ENCODE measurements at places on chromosomes 12 and 14.

GRCh38 chr12:66087365-66087943 is 43.1 kb downstream of the LLPH start:
- peak; percentile 70 for DNase-seq
- H3K27me3 ChIP-seq, result no peaks in the 10 kb centered on the region
- H3K4me3 ChIP-seq, result no peak overlapping the region
- H3K27ac ChIP-seq, result no peak overlapping the region
- no peaks in the 10 kb centered on the region for H3K36me3 ChIP-seq
- H3K4me1 ChIP-seq, result no peaks in the 10 kb centered on the region

DNA sequence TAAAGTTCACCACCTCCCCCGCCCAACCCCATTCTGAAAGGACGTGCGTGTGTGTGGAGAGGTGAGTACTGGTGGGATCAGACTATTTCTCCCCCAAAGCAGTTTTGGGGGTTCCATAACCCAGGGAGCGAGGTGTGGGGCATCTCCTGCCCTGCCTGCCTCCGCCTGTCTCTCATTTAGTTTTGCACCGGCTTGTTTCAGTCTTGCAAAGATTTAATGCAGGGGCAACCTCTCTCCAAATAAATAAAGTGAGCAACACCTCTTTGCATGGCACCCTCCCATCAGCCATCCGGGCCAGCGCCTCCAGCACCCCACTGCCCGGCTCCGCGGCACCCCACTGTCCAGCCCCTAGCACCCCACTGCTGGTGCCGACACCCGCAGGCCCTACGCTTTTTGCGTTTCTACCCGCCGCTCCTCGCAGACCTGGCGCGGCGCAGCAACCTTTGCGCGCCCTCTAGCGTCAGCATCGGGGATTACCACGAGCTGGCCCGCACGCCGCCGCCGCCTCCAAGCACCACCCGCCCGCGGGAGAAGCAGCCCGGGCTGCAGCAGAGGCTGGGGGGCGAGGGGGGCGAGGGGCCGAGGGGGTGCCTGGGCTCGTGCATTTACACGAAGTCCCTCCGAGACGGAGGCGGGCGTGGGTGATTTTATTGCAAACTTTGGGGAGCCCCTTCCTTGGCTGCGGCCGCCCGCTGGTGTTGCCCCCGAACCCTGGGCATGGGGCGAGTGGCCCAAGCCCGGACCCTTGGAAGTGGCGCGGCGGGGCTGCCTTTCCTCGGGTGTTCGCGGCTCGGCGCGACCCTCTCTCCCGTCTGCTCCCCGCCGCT is 55.8 kb upstream of the VRK1 start:
- H3K4me3 ChIP-seq, result peak overlapping the region; percentile 39
- no peak for DNase-seq

DNA sequence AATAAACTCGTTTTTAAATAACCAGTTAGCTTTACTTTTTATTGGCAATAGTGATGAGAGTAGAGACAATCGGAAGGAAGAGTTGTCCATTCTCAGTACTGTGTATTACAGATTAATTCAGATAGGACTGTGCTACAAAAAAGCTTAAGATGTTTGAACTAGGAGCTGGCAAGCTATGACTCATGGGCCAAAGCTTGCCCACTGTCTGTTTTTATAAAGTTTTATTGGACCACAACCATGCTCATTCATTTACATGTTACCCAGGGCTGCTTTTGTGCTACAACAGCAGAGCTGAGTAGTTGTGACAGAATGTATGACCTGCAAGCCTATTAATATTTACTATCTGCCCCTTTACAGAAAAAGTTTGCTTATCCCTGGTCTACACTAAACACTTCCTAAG is 19.4 kb downstream of the GNS start:
- H3K4me3 ChIP-seq, result no peak overlapping the region
- peaks cover 59% of the 10 kb centered on the region for H3K36me3 ChIP-seq
- H3K27me3 ChIP-seq, result no peaks in the 10 kb centered on the region
- DNase-seq, result no peak

- no peak for DNase-seq
- no peaks in the 10 kb centered on the region for H3K36me3 ChIP-seq
- no peak overlapping the region for H3K4me3 ChIP-seq
- H3K4me1 ChIP-seq, result peaks cover 11% of the 10 kb centered on the region
- H3K27me3 ChIP-seq, result no peaks in the 10 kb centered on the region
Observed at GRCh38 chr14:75513911-75514672, 8.2 kb upstream of the BATF start.

All from spinal cord (tissue), 10 donors.